ENCODE measurements at places on chromosomes 1 and 21.

GRCh38 chr1:221204055-221204833, 325.0 kb downstream of the HLX start:
- DNase-seq: no peak

- no peak for DNase-seq
Measured at GRCh38 chr1:198449261-198449660, 91.2 kb downstream of the ATP6V1G3 start.

- DNase-seq: peak; percentile 39
Measured at GRCh38 chr1:203672346-203672745, 45.7 kb downstream of the ATP2B4 start.

- no peak for DNase-seq
Measured at GRCh38 chr1:181592255-181592859, 109.0 kb downstream of the CACNA1E start.

DNA sequence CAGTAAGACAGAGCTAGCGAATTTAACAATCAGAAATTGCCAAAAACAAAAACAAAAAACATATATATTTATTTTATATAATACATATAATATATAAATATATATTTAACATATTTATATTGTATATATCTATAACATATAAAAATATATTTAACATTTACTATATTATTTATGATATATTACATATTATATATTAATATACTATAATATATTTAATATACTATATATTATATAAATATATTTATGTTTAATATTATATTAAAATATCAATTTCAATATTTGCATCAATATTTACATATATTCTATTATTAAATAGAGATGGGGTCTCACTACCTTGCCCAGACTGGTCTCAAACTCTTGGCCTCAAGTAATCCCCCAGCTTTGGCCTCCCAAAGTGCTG, 50.9 kb downstream of the TBX19 start:
- DNase-seq: no peak

- DNase-seq: no peak
Measured at GRCh38 chr1:7693662-7694061, 77.4 kb upstream of the VAMP3 start.

Measured in NCI-H1092 treated with DMSO at 0.1 percent for 48 hours (cell line).